NCI-H1436 (cell line): ENCODE measurements at places on chromosomes 5 and 9.

- no peak for DNase-seq
These were observed 212.6 kb downstream of the ARHGAP26 start for GRCh38 chr5:142982821-142983200.

- DNase-seq: no peak
These were observed 424.5 kb upstream of the CLINT1 start for GRCh38 chr5:158283397-158283796.

GRCh38 chr5:55634209-55634805, 77.8 kb downstream of the SLC38A9 start:
- DNase-seq: no peak

DNA sequence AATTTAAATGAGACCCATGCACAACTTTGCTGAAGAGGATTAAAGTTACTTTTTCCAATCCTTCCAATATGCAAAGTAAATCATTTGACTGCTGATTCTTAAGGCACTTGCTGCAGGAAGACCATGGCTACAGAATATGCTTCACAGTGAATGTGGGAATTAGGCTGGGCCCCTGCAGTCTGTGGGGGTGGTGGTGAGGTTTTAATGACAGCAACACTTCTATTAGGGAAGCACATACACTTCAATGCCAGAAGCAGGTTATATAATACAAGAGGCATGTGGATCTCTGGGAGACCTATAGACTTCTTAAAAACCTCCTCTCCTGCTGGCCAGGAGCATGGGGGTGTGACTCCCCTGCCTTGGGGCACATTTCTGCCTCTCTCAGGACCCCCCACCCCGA, 124.5 kb upstream of the KLF9 start:
- no peak for DNase-seq

DNA sequence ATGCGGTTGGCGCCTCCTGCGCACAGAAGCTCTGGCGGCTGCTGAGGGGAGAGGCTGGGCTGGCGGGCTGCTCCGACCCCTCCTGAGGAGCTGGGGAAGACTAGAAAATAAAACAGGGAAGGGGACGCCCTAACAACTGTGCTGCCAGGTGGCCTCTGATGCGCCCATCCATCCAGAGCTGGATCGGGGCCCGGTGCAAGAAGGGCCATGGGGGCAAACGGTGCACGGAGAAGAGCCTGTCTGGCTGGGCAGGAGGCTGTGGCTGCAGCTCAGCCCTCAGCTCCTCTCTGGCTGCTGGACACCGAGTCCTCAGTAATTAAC, 21.0 kb upstream of the MRNIP start:
- no peak for DNase-seq

- no peak for DNase-seq
These were observed 77.0 kb upstream of the SEMA6A start for GRCh38 chr5:116651653-116652052.

GRCh38 chr5:123036391-123037103, at the start of gene PPIC:
PPIC (minus strand) TSS chr5:123036725; CDS start chr5:123036625, 100 bp downstream.
- peak; percentile 21 for DNase-seq

GRCh38 chr5:176648474-176649194, 1.4 kb downstream of the TSPAN17 start:
- no peak for DNase-seq

DNA sequence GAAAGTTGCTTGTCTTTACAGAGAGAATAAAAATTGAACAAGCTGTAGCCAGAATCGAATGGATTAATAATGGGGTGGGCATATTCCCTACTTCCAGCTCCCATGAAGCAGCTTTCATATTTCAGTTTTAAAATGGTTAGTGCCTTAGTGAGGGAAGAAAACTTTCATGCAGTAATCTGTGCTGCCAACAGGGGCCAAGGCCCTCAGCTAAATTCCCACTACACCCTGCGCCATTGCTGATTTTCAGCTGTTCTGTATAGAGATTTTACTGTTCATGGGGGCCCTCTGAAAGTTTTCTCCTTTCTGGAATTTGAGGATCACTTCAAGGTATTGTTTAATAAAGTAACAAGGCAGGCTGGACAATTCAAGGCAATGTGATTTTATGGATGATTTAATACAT, 58.2 kb downstream of the CAST start:
- DNase-seq: no peak

GRCh38 chr9:14849851-14850250, 60.4 kb downstream of the FREM1 start:
- DNase-seq: no peak

GRCh38 chr5:133702791-133703770, 90.7 kb upstream of the FSTL4 start:
- DNase-seq: no peak

GRCh38 chr5:10539687-10539998, 24.2 kb upstream of the ANKRD33B start:
- DNase-seq: no peak

DNA sequence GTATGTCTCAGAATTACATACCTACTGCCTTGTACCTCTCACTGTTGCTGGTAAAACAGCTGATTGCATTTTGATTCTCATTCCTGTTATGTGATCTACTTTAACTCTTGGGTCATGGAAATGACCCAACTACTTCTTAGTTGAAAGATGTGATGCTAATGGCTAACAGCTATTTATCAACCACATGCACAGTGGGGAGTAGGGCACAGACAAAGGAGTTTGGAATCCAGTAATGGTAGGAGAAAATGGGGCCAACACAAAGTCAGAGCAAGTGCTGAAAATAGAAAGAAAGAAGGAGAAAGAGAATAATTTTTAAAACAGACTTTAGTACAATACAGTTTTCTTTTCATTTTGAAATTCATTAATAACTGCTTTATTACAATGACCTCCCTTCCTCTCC, 241.0 kb downstream of the PTPRD start:
- DNase-seq: no peak

DNA sequence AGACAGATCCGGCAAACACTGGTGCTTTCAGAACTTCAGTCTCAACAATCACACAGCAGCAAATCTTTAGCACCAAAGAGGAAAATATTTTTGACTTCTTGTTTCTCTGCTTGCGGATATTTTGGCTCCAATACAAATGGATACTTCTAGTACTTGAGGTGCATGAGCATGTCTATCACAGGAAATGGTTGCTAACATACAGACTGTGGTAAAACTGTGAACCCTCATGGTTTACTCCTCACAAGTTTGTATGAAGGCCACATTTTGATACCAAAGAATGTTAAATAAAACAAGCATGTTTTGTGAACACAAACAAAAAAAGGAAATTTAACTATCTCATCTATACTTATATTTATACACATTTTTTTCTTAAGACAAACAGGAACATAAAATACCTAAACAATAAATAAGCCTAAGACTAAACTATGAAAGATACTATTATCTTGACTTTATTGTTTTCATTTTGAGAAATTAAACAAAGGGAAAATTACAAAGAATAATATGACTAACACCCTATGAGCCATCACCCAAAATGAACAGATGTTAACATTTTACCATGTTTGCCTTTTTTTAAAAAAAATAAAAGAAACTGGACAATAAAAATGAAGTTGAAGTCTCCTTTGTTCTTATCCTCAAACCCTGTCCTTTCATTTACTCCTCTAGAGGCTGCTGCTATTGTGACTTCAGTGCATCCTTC, 135.0 kb upstream of the LHFPL2 start:
- DNase-seq: no peak

DNA sequence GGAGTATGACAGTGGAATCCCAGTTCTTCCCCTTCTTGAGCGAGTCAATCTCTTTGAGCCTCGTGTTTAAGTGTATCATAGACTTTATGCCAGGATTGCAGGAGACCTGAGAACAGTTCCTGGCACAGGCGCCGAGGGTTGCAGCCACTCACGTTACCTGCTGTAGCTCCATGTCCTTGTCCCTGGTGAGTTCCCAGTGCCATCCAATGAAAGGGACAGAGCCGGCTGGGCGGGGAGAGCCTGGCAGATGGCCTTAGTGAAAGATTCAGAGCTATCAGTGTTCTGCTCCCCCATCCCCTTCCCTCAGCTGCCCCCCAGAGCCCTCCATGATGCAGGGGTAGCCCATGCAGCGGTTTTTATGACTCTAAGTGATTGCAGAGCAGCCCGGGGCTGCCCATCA, 554.0 kb downstream of the BNC2 start:
- DNase-seq: no peak

- DNase-seq: no peak
These were observed 228.6 kb downstream of the SLF1 start for GRCh38 chr5:94847019-94847418.

DNA sequence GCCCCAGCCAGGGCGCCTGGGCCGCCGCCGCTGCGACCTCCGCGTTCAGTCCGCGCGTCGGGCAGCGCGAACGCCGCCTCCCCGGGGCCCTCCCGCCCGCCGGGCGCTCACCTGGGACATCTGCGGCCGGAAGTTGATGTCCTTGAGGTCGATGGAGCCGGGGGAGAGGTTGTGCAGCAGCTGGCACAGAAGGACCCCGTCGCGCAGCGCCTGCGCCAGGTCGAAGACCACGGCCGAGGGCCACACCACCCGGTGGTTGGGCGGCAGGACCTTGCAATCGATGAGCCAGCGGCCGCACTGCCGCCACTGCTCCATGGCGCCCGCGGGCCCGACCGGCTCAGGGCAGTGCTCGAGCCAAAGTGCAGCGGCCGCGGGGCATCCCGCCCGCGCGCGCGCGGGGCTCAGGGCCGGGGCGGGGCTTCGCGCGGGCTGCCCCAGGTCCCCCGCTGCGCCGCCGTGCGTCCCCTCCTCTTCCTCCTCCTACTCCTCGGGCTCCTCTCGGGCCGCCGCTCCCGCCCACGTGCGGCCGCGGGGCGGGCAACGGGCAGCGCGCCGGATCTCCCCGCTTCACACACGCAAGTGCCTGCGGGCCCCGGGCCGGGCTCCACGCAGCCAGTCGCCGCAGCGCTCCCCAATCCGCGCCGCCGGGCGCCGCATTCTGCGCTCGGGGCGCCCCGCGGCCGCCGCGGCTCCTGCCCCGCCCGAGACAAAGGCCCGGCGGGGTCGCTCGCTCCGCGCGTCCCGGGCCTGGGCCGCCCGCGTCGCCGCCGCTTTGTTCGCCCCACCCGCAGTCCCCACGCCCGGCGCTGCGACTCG, at the start of gene VAV2:
Gene VAV2 (minus strand): TSS at position 361 of the 816 bp plus-strand sequence. CDS start 46 bp downstream, at position 315.
- DNase-seq: peak; percentile 49

DNA sequence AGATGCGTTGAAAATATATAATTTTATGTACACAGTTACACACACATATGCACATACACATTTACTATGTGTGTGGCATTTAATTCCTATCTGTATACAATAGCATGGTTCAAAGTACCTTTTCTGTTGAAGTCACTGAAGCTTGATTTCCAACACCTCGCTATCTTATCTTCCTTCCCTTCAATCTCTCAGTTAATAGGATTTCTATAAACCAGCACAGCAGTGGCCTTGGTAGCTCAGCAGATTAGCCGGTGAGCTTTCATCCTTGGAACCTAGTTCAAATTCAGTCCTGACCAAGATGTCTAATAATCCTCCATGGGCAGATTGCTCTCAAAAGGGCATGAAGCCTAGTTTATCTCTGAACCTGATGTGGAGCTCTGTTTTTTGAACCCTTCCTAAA, 2389.5 kb downstream of the MAT2B start:
- no peak for DNase-seq
